ENCODE measurements at places on chromosomes 1 and 21.

DNA sequence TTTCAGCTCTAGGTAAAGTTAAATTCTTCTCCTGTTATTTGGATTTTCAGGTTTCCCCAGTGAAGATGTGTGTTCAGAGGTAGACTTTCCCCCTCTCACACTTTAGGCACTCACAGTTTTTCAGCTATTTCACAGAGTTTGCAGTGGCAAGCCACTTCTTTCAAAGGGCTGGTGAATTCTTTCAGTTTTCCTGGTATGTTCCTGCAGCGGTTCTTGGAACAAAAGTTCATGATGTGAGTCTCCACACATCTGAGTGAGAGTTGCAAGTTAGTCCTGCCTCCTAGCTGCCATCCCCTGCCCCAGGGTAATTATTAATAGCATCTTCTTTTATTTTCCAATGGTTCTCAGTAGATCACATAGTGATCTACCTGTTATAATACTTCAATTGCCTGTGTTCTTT lies 27.3 kb upstream of the CD84 start:
- no peak for DNase-seq

DNA sequence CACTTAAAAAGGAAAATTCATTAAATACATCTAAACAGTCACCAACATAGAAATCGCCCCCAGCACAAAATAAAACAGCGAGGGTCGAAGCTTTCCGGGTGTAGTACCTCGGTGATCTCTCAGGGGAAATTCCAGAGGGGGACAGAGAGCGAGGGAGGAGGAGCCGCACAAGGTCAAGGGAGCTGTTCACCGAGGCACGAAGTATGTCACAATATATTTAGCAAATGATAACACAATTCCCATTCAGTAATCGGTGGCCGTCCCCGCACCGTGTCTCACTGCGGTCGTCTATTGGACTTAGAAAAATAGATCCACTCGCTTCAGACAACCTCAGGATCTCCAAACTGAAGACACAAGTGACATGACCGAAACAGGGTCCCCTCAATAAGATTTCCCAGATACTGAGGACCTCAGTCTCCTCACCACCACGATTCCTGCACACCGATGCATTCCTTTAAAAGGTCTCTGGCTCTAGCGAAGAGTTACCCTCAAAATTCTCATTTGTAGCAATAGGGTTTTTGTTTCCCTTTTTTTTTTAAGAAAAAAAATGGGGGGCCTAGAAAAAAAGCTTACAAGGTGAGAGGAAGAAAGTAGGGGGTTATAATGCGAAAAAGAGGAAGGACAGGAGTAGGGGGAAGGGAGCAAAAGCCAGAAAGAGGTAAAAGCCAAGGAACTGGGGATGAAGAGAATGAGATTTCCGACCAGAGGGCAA lies 1.1 kb downstream of the LPGAT1 start:
- DNase-seq = peak; percentile 64

DNA sequence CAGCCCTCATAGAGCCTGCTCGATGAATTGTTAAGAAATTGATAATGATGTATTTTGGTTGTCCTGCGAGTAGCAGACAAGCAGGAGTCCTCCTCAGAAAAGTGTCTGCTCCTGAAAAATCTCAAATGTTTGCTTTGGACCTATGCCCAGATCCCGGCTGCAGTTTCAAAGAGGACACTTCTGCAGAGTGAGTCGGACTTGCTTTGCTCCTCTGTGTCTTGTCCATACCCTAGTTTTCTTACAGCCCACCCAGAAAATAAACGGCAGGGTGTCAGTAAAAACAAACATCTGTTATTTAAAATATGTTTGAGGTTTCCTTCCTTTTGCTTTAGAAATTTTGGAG lies 2.8 kb downstream of the S100A10 start:
- no peak for DNase-seq

DNA sequence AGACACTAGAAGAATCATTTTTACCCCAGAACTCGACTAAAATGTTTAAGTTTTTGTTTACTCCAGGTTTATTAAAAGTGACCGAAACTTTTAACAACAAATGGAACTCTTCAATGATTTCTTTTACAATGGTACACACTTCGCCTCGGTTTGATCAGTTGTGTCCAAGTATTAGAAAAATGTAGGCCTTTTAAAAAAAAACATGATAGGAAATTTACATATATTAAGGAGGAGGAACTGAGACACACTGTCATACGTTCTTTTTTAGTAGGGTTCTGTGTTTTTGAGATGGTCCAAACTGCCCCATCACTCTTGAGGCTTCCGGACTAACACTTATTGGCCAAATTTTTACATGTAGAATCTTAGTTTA lies 1.3 kb downstream of the PRDM2 start:
- no peak for DNase-seq

- no peak for DNase-seq
Measured at GRCh38 chr1:66618390-66618789, 84.4 kb downstream of the SGIP1 start.

GRCh38 chr21:45791562-45792418 lies 148.3 kb downstream of the PCBP3 start:
- no peak for DNase-seq

GRCh38 chr1:243799908-243800307 lies 50.1 kb downstream of the AKT3 start:
- no peak for DNase-seq

DNA sequence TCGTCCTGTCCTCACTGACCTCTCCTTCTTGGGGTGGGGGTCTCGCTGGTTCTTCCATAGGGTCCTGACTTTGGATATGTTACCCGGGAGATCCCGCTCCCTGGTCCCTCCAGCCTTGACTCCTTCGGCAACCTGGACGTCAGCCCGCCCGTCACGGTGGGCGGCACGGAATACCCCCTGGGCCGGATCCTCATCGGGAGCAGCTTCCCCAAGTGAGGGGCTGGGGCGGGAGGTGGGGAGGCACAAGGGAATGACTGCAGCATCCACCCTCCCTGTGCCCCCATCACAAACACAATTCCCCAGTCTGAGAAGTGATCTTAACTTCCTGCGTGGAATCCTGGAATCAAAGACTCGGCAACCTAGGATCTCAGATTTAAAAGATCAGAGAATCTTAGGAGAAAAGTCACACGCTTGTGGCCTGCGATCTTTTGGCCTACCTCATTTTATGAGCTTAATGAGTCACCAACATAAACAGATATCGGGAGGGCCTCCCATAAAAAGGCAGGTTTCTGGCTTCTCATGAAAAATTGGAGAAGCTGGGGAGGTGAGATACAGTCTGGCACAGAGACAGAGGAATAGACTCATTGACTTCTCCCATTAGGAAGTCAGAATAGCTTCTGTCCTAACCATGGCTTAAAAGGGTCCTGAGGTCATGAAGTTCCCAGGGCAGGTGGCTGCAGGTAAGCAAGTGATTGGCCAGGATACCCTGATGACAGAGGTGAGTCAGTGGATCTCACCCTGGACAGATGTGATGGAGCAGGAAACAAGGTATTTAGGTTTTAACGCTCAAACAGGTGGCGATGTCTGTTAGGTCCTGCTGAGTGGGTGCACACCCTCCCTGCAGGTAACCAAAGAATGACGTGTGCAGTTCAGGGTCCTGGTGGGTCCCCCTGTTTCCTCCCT lies 15.9 kb upstream of the PADI3 start:
- no peak for DNase-seq

DNA sequence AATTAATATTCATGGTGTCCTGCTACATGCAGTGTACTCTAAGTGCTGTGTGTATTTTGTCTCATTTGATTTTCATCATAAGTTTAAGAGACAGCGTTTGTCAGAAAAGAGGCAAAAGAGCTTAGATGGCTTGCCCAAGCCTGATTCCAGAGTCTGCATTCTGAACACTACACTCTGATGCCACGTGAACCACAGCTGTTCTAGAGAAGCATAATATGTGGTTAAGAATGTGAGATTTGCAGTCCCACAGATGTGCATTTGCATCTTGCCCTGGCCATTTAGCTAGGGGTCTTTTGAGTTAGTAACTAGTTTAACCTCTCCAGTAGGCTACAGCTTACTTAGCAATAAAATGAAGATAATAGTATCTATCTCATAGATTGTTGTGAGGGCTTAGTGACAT lies 9.2 kb upstream of the GADD45A start:
- DNase-seq = no peak

GRCh38 chr1:28099050-28099769 lies 10.8 kb upstream of the EYA3 start:
- no peak for DNase-seq

DNA sequence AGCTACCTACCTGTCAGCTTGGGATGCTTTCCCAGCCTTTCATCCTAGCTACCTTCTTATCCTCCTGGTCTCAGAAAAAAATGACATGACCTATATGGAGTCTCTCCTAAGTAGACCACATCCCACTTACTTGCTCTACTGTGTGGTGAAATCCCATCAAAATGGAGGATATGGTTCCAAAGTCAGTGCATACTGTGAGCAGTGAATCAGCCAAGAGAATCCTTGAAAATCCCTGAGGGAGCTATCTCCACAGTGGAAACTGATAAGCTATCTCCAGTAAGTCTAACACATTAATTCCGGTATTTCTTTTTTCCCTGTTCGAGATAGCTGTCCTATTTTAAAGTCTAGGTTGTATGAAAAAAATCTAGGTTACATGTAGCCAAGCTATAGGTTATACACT lies 189.7 kb downstream of the FGGY start:
- DNase-seq = no peak

GRCh38 chr1:204997591-204998355 lies 45.2 kb upstream of the CNTN2 start:
- DNase-seq = no peak

DNA sequence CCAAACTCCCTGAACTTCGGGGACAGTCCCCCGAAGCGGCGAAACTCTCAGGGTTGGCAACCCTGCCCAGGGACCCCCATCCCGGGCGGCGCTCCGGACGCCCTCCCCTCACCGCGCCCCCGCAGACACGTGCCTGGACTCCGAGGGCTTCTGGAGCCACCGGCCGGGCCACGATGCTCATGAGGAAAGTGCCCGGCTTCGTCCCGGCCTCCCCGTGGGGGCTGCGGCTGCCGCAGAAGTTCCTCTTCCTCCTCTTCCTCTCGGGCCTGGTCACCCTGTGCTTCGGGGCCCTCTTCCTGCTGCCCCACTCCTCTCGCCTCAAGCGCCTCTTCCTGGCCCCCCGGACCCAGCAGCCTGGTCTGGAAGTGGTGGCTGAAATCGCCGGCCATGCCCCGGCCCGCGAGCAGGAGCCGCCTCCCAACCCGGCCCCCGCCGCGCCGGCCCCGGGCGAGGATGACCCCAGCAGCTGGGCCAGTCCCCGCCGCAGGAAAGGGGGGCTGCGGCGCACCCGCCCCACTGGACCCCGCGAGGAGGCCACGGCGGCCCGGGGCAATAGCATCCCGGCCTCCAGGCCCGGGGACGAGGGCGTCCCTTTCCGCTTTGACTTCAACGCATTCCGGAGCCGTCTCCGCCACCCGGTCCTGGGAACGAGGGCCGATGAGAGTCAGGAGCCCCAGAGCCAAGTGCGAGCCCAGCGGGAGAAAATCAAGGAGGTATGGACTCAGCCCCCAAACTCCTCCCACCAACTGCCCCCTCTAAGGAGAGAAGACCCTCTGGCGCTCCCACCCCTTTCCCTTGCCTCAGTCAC lies 1.2 kb downstream of the MAN1C1 start:
- no peak for DNase-seq

- no peak for DNase-seq
Measured at GRCh38 chr1:171263901-171264300, 15.6 kb downstream of the FMO1 start.

DNA sequence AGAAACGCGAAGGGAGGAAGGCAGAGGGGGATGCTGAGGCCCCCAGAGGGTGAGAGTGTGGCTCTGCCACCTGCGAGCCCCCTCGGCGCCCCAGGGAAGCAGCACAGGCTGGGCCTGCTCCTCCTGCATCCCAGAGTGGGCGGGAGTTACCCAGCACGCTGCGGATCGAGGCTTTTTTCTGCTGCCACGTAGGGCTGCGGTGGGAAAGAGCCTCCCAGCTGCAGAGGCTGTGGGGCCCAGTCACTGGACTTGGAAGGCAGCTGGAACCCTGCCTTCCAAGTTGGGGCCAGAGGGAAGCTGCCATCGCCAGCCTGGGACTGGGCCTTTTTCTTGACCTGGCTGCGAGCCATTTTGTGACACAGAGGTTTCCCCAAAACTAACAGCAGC lies 2.3 kb upstream of the GRIK3 start:
- no peak for DNase-seq

DNA sequence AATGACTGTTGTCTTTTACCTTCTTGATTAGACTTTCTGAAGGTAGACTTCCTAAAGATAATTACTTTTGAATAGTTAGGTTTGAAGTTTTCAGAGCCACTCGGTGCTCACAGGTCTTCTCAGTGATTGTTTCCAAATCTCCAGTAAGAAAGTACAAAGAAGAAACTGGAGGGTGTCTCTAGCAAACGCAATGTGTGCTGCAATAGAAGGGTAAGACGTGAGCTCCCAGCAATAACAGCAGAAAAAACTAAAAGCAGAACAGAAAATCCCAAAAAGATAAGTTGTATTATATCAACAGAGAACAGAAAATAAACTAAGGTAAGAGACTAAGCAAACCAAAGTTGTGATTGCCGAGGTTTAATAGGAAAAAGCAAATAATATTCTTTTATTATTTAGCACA lies 1.8 kb downstream of the CTTNBP2NL start:
- no peak for DNase-seq

DNA sequence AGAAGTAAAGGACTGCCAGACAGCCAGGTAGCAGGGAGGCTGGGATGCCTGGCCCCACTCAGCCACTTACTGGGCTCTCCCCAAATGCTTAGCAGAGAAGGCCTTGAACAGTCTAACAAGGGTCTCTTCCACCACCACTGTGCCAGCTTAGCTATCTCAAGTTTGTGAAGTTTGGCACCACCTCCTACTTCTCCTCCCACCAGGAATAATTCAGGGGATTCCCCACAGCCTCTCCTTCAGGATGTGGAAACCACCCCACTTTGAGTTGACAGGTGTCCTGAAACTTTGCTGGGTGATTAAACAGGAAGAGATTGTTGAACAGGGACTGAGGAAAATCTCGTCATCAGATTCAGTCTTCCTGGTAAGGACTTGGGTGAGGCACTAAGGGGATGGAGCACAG lies 59.4 kb upstream of the ATP1B1 start:
- no peak for DNase-seq

Data from head of caudate nucleus (tissue), 42 donors.